ENCODE measurements at places on chromosomes 11 and 22. TPM values are rescaled to one million over a fixed set of nuclear protein-coding genes. Genes with fewer than 3 reads are reported as not detected.

- no peak overlapping the region for H3K27ac ChIP-seq
- no peak for DNase-seq
- no peaks in the 10 kb centered on the region for H3K4me1 ChIP-seq
Observed at GRCh38 chr22:45845076-45845487, 131.9 kb downstream of the WNT7B start.

- peaks cover 7% of the 10 kb centered on the region for H3K36me3 ChIP-seq
- DNase-seq: no peak
Observed at GRCh38 chr22:17896586-17896985, 122.3 kb upstream of the BID start.

DNA sequence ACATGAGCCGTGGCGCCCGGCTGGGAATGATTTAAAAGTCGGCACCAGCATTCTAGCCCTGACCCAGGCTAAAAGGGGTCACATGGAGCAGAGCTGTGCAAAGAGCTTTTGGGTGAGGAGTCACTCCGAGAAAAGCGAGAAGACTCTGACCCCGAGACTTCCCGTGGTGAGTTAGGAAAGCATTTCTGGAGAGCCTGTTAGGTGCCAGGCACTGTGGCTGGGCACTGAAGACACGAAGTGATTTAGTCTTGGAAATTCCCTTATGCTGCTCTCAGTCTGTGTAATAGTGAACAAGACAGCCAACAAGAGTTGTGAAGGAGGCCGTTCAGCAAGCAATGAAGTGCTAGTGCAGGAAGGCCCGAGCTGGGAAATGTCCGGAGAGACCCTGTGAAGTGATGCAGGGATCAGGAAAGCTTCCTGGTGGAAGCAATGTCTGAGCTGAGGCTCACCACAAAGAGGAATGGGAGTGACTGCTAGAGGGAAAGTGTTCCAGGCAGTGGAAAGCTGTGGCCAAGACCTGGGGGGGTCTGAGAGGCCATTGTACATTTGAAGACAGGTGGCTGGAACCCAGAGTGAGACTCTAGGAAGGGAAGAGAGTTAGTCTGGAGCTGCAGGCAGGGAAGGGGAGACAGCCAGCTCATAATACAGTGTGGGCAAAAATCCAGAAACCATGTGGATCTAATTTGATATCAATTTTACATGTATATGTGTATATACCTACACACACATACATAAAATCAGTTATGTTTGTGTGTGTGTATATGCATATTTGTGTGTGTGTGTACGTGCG lies 31.6 kb downstream of the MARK2 start:
- H3K4me1 ChIP-seq: peaks cover 93% of the 10 kb centered on the region
- no peaks in the 10 kb centered on the region for H3K27me3 ChIP-seq
- peak overlapping the region; percentile 47 for H3K27ac ChIP-seq
- DNase-seq: no peak

DNA sequence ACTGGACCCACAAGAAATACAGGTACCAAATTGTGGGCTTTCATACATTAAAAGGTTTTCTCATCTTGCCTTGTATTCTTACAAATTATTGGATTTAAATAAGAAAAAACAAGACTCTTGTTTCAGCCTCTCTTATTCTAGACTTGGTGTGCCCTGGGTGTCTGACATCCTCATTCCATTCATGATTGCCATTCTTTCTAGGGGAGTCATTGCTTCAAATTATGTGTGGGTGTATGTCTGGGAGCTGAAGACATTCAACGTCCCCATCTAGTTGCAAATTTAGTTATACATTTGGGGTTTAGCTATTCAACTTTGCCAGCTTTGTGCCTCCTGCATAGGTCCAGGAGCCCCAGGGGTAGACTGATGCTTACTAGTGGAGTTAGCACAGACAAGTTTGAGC lies 18.1 kb downstream of the MAML2 start:
- H3K4me3 ChIP-seq: no peak overlapping the region
- H3K27me3 ChIP-seq: no peaks in the 10 kb centered on the region
- no peak for DNase-seq
- no peak overlapping the region for H3K27ac ChIP-seq
- peaks cover 2% of the 10 kb centered on the region for H3K4me1 ChIP-seq
- peaks cover 3% of the 10 kb centered on the region for H3K36me3 ChIP-seq

GRCh38 chr11:44638032-44638431 lies 72.6 kb downstream of the CD82 start:
- peaks cover 4% of the 10 kb centered on the region for H3K27me3 ChIP-seq
- H3K4me3 ChIP-seq: no peak overlapping the region
- H3K4me1 ChIP-seq: no peaks in the 10 kb centered on the region
- DNase-seq: no peak
- no peaks in the 10 kb centered on the region for H3K36me3 ChIP-seq
- H3K27ac ChIP-seq: no peak overlapping the region

GRCh38 chr11:44575288-44575672 lies 9.8 kb downstream of the CD82 start:
- no peak overlapping the region for H3K4me3 ChIP-seq
- no peak for DNase-seq
- H3K36me3 ChIP-seq: peaks cover 10% of the 10 kb centered on the region
- peaks cover 99% of the 10 kb centered on the region for H3K4me1 ChIP-seq

GRCh38 chr22:41237707-41238569 lies 2.8 kb downstream of the CHADL start:
- peak; percentile 86 for DNase-seq
- H3K4me1 ChIP-seq: peaks cover 16% of the 10 kb centered on the region
- H3K36me3 ChIP-seq: no peaks in the 10 kb centered on the region
- H3K4me3 ChIP-seq: peak overlapping the region; percentile 44
- H3K27me3 ChIP-seq: no peaks in the 10 kb centered on the region

- H3K4me1 ChIP-seq: no peaks in the 10 kb centered on the region
- H3K27ac ChIP-seq: no peak overlapping the region
- H3K27me3 ChIP-seq: no peaks in the 10 kb centered on the region
- no peaks in the 10 kb centered on the region for H3K36me3 ChIP-seq
Observed at GRCh38 chr11:86559311-86559945, 113.0 kb downstream of the ME3 start.

DNA sequence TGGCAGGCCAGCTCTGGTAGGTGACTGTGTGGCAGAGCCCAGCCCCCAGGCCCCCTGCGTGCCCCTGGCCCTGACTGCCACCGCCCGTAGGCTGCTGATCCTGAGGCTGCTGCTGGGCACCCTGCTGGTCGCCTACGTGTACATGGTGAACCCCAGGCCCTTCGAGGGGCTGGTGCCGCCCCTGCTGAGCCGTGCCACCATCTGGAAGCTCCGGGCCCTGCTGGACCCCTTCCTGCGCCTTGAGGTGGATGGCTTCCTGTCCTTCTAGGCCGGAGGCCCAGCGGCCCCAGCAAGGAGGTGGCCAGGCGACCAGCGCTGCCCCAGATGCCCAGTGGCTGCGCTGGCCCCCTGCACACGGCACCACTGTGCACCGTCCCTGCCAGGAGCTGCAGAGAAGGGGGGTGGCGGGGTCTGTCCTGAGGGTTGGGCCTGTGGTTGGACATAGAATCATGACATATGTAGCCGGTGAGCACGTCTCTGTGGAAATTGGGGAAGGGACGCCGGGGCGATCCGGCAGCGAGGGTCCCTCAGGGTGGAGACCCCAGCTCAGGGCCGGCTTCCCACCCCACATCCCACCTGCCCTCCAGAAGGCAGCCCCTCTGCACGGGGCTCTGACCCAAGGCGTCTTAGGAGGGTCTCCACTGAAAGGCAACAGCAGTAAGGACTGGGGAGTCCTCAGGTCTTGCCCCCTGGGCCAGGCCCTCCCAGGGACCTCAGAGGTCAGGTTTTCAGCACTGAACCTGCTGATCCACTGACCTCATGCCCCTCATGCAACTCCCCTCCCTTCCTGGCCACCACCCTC lies 185.4 kb downstream of the IGLL1 start:
- no peak for DNase-seq
- H3K4me3 ChIP-seq: no peak overlapping the region
- no peaks in the 10 kb centered on the region for H3K36me3 ChIP-seq
- no peaks in the 10 kb centered on the region for H3K27me3 ChIP-seq
- no peak overlapping the region for H3K27ac ChIP-seq

GRCh38 chr11:61042961-61043540 lies 59.2 kb upstream of the CD5 start:
- H3K4me1 ChIP-seq: peaks cover 53% of the 10 kb centered on the region
- H3K27ac ChIP-seq: peak overlapping the region; percentile 90
- no peak for DNase-seq
- H3K36me3 ChIP-seq: no peaks in the 10 kb centered on the region
- H3K27me3 ChIP-seq: no peaks in the 10 kb centered on the region
- H3K4me3 ChIP-seq: peak overlapping the region; percentile 46

GRCh38 chr11:10004526-10005113 lies 289.4 kb downstream of the SBF2 start:
- no peak for DNase-seq
- no peaks in the 10 kb centered on the region for H3K36me3 ChIP-seq
- no peaks in the 10 kb centered on the region for H3K27me3 ChIP-seq
- no peaks in the 10 kb centered on the region for H3K4me1 ChIP-seq

DNA sequence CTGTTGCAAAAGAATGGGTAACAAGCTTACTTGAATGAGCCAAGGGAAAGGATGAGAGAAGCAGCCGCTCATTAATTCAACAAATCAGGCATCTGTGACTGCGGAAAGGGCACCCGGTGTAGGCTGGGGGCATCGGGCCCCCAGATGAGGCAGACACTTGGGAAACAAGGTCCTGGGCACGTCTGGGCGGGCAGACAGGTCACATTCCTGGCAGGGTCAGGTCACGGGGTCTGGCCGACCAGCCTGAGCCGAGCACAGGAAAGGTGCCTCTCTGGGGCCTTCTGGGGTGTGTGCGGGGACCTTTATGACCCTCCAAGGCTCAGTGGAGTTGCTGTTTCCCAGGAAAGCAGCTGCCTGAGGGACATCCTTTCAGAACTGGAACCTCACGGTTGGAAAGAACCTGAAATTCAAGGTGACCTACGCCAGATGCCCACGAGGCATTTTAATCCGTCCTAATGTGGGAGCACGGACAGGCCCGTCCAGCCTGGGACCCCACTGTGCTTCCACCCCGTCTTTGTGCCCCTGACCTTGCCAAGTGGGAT lies 57.1 kb downstream of the ST14 start:
- H3K27me3 ChIP-seq: no peaks in the 10 kb centered on the region
- no peaks in the 10 kb centered on the region for H3K36me3 ChIP-seq
- H3K4me1 ChIP-seq: peaks cover 9% of the 10 kb centered on the region
- DNase-seq: no peak
- H3K4me3 ChIP-seq: no peak overlapping the region

DNA sequence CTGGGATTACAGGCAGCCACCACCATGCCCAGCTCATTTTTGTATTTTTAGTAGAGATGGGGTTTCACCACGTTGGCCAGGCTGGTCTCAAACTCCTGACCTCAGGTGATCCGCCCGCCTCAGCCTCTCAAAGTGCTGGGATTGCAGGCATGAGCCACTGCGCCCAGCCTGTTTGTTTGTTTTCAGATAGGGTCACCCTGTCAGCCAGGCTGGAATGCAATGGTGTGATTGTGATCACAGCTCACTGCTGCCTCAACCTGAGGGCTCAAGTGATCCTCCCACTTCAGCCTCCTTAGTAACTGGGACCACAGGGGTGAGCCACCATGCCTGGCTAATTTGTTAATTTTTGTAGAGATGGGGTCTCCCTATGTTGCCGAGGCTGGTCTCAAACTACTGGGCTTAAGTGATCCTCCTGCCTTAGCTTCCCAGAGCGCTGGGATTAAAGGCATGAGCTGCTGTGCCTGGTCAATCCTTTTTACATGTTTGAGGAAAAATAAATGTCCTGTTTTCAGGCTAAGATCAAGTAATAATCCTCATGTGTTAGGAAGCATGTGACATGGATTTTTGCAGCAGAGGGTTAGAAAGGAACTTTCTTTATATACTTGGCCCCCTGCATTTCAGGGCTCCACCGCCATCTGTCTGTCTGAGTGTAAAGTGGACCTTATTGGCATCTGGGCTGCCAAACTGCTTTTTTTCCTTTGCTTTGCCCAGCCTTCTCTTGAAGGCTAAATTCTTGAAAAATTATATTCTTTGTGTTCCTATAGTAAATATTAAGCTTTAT lies 4.8 kb upstream of the SLC3A2 start:
- H3K36me3 ChIP-seq: no peaks in the 10 kb centered on the region
- H3K27ac ChIP-seq: no peak overlapping the region
- no peak overlapping the region for H3K4me3 ChIP-seq
- H3K4me1 ChIP-seq: peaks cover 14% of the 10 kb centered on the region

- no peak overlapping the region for H3K4me3 ChIP-seq
- no peak for DNase-seq
- H3K27me3 ChIP-seq: no peaks in the 10 kb centered on the region
Observed at GRCh38 chr22:47174671-47175112, 412.2 kb downstream of the TBC1D22A start.

GRCh38 chr11:34358728-34359547 lies 1.1 kb upstream of the ABTB2 start:
- peak overlapping the region; percentile 28 for H3K27ac ChIP-seq
- DNase-seq: peak; percentile 86
- no peaks in the 10 kb centered on the region for H3K36me3 ChIP-seq

- no peaks in the 10 kb centered on the region for H3K27me3 ChIP-seq
- no peak overlapping the region for H3K27ac ChIP-seq
- H3K4me1 ChIP-seq: peaks cover 45% of the 10 kb centered on the region
- H3K4me3 ChIP-seq: peak overlapping the region; percentile 59
- no peak for DNase-seq
Observed at GRCh38 chr22:19122752-19123492, 710 bp upstream of the DGCR2 start.

DNA sequence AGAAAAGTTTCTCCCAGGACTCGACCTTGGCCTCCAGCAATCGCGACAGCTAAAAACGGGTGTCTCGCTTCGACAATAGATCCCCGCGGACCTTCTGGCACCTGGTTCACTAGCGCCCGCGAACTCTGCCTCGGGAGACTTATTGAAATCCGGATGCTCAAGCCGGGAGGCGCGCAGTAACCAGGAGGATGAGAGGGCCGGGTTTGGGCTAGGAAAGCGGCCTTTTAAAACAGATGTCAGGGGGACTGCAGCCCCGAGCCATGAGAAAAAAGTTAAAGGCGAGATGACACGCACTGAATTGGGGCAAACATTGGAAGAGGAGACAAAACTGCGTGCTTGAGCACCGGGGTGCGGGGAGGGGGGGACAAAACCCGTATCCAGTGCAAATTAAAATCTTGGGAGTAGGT lies 637 bp upstream of the ZBTB16 start:
- H3K4me3 ChIP-seq: peak overlapping the region; percentile 67
- H3K4me1 ChIP-seq: peaks cover 29% of the 10 kb centered on the region
- H3K27ac ChIP-seq: no peak overlapping the region
- H3K36me3 ChIP-seq: no peaks in the 10 kb centered on the region

GGT1 gene
- 19.7 TPM for total RNA-seq

GAL3ST1 gene
- total RNA-seq: not detected

RCOR2 gene
- total RNA-seq: not detected

MAPK12 gene
- total RNA-seq: 1.3 TPM

OR2AG2 gene
- total RNA-seq: not detected

XNDC1N gene
- 15.7 TPM for total RNA-seq
